ENCODE measurements at places on chromosomes 3 and 15. TPM values are rescaled to one million over a fixed set of nuclear protein-coding genes. Genes with fewer than 3 reads are reported as not detected.

CFAP20DC gene
- total RNA-seq = 2.2 TPM

NMNAT3 gene
- not detected for total RNA-seq

DNAJC17 gene
- 49.7 TPM for total RNA-seq

GPR62 gene
- total RNA-seq = not detected

C3orf85 gene
- total RNA-seq = not detected

FOXB1 gene
- not detected for total RNA-seq

FBN1 gene
- total RNA-seq = 17.2 TPM

PLA2G4D gene
- 0.61 TPM for total RNA-seq

SLCO2A1 gene
- total RNA-seq = not detected

ST3GAL6 gene
- not detected for total RNA-seq

IL17RD gene
- 34.4 TPM for total RNA-seq

MAP1A gene
- total RNA-seq = 10.0 TPM

SLC28A2 gene
- total RNA-seq = not detected

CHRFAM7A gene
- 0.74 TPM for total RNA-seq

EXD1 gene
- 0.03 TPM for total RNA-seq

PODXL2 gene
- total RNA-seq = 46.6 TPM

VPS33B gene
- total RNA-seq = 8.9 TPM

ADAMTS9 gene
- total RNA-seq = not detected

DUOXA2 gene
- total RNA-seq = not detected

PRR23A gene
- total RNA-seq = not detected

SEMA3F gene
- 46.9 TPM for total RNA-seq

SLC51A gene
- not detected for total RNA-seq

RBP2 gene
- total RNA-seq = not detected

MED12L gene
- total RNA-seq = not detected
